ENCODE measurements at places on chromosomes 2 and 18.
A peak's percentile ranks its signal among the peaks of the same experiment; 100 is the strongest.

DNA sequence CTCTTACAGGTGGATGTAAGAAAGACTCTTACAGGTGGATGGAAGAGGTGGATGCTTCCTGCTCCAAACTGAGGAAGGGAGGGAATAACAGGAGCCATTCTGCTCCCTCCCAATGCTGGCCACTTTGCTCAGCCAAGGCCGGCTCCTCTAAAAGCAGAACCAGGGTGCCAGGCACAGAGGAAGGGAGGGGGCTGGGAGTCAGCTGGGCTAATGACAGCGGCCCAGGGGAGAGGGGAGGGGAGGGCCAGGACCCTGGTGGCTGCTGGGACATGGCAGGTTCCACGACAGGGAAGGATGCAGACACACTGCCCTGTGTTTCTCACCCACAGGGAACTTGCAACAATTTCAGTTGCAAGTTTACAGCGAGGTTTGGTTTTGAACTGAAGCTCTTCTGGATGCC, 173.4 kb downstream of the ANAPC1 start:
- no peak for DNase-seq

DNA sequence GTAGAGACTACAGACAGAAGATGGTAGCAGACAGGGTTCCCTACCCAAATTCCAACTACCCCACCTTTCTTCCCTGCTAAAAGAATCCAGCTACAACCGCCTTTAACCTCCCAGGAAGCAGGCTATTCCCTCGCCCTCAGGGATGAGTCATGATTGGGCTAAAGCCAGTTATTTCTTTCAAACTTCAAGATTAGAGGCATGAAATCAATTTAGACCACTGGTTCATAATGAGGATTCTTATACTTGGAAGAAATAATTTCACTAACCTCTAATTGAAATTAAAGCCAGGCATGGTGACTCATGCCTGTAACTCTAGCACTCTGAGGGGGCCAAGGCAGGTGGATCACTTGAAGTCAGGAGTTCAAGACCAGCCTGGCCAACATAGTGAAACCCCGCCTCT, 20.0 kb downstream of the TRIP12 start:
- no peak for DNase-seq

DNA sequence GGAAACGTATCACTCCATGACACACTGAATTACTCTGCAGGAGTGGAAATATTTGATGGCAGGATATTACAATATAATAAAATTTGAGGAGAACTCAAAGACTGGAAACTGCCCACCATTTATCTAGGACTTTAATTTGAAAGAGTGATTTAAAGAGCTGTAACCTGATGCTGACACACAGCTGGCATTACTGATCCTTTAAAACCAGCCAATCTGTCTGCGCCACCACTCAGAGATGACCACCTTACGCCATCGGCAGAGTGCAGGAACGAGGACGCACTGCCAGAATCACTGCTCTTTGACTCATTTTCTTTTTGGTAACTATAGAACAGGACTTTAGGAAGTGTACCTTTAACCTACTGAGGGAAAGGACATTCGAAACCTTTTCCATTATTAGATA, 114.1 kb downstream of the EPB41L3 start:
- DNase-seq = no peak

- no peak for DNase-seq
Observed at GRCh38 chr2:109123586-109124201, 5.3 kb upstream of the SH3RF3 start.

DNA sequence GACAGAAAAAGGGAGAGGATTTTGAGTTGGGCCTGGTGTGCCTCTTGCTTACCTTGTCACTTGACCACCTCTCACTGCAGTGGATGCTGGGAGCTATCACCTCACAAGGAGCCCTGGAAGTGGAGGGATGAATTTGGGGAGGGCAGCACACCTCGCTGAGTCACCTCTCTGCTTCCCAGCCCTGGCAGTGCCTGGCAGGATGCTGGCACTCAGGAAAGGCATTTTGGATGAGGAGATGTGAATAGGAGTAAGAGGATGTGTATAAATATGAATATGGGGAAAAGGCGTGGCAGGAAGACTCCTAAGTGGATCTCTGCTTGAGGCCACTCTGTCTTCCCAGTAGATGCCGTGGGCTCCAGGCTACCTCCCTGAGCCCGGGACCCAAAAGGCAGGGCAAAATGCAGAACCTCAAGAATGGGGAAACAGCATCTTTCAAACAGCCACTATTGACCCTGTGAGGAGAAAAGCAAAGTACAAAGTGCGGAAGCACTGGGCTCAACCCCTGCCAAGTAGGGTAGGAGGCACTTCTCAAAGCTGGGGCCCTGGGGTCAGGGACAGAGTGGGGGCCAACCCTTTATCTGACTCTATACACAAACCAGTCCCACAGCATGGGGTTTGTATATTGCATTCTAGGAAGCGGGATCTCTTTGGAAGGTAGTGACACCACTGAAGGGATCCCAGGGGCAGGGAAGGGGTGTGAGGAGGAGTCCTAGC, 164.5 kb upstream of the GLI2 start:
- DNase-seq = no peak

DNA sequence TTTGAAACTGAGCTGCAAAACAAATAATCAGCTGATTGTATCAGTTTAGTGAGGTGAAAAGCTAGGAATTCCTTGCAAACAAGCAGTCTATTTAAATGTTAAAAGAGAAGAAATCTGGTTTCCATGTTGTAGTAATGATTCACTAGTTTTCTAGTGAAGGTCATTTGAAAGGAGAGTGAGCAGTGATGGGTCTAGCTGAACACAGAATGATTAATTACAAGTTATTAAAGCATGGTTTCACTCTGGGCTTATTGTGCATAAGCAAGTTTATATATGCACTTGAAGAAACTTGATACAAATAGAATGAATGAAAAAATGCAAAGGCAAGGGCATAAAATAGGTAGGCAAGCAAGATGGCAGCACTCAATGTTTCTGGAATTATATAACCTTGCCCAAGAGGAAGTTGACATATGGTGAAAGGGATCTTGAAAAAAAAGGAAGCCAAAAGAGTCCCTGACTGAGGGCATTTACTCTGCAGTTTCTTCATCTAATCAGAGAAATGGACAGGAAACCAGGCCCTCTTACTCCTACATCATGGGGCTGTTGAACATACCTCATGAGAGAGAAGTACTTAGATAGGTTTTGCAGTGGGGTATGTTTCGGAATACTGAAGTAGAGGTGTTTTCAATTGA, 53.2 kb downstream of the PLCL1 start:
- no peak for DNase-seq

DNA sequence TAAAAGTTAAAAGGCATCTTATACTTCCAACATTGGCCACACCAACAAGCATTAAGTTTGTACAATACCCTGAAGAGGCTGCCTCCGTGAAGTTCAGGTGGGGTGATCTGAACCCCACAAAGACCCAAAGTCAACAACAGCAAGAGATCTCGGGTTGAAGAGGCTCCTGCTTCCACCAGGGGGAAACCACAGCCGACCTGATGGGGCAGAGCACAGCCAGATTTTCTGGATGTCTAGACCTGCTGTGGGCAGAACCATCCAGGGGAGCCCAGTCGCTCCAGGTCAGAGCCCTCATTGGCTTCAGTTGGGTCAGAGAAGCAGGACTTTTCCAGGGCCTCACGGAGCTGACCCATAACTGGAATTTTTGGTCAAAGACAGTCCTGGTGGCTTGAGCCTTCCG, 66.5 kb upstream of the ACKR3 start:
- peak; percentile 8 for DNase-seq

- DNase-seq = no peak
Observed at GRCh38 chr2:233242231-233242927, 9.1 kb upstream of the ATG16L1 start.

DNA sequence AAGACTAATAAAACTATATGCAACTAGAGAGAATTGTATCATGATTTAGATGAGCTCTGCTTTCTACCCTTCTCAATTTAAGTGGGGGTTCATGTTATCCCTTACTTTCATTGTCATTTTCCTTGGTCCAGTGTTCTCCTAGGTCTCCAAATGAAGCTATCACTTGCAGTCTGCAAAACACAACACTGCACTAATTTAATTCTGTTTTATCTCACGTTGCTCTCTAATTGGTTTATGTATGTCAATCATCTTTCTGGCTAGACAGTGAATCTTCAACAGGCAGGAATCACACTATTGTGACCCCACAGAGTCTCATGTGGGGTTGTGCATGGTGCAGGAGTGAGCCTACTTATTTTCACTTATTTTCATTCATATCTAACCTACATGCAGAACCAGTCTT, 348.3 kb upstream of the SYT4 start:
- DNase-seq = no peak

GRCh38 chr2:226720948-226721347, 78.7 kb downstream of the IRS1 start:
- DNase-seq = no peak

DNA sequence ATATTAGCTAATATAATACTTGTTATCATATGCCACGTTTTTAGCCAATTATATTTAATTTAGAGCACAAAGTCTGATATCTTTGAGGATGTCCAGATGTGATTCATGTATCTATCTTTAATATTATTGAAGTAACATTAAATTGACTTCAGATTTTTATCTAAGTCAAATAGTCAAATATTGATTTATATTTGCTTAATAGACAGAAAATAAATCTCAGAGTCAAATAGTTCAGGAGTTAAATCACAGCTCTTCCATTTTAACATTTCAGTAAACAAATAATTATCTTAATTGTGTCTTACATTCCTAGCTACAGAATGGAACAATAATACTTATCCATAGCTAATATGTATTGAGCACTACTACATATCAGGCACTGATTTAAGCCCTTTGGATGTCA, 379.4 kb upstream of the UBE2E3 start:
- DNase-seq = no peak

DNA sequence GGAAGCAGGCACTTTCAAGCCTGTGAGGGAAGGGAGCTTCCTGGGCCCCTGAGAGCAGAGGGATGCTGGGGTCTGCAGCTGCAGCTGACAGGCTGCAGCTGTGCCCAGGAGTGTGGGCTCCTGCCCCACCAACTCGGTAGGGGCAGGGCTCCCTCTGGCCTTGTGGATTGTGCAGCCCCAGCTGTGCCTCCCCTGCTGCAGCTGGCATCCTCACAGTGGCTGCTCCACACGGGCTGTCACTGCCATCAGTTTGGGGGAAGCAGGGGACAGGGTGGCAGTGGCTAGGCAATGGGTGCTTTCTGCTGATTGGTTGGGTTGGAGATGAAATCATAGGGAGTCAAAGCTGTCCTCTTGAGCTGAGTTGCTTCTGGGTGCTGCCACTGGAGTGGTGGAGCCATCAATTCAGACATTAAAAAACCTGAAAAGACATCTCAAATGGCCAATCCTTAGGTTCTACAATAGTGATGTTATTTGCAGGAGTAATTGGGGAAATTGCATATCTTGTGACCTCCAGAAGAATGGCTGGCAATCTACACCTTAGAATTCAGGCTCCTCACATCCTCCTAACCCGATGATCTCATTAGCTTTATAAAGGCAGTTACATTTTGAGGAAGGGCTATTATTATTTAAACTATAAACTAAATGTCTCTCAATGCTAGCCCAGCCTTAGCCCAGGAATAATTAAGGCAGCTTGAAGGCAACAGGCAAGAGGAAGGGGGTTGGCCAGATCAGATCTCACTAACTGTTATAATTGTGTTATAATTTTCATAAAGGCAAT, 41.3 kb downstream of the FAM171B start:
- DNase-seq = no peak

GRCh38 chr2:151886241-151886640, 58.0 kb upstream of the ARL5A start:
- DNase-seq = no peak

GRCh38 chr2:134142341-134142738, 111.5 kb upstream of the MGAT5 start:
- DNase-seq = no peak

- no peak for DNase-seq
Observed at GRCh38 chr2:5332925-5333324, 359.3 kb upstream of the SOX11 start.

GRCh38 chr2:71224935-71225334, 2.0 kb downstream of the PAIP2B start:
- DNase-seq = no peak

- peak; percentile 64 for DNase-seq
Observed at GRCh38 chr2:201257381-201257955, 2.9 kb upstream of the CASP8 start.

DNA sequence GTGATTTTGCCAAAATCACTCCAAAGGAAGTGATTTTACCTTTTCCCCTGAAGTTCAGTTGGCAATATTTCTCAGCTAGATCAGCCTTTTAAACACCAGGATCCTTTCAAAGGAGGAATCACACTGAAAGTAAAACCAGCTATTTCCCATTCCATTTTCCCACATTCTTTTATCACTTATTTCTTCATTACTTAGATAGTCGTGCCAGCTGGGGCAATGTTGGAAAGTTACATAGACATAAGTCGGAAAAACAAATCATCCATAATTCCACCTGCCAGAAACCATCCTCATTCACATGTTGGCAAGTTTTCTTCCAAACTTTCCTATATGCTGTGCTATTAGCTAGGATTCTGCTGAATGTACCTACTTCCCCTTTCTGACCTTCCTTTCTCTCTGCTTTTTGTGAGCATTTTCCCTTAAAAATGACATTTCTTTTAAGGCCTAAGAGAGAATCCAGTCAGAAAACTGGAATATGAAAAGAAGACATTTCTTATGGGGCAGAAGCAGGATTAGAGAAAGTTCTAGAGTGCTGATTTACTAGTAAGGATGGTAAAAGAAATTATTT, 170.0 kb upstream of the STK17B start:
- no peak for DNase-seq

GRCh38 chr2:176745543-176746200, 466.9 kb upstream of the HNRNPA3 start:
- DNase-seq = no peak

- DNase-seq = no peak
Observed at GRCh38 chr2:40227210-40227609, 224.7 kb downstream of the SLC8A1 start.

DNA sequence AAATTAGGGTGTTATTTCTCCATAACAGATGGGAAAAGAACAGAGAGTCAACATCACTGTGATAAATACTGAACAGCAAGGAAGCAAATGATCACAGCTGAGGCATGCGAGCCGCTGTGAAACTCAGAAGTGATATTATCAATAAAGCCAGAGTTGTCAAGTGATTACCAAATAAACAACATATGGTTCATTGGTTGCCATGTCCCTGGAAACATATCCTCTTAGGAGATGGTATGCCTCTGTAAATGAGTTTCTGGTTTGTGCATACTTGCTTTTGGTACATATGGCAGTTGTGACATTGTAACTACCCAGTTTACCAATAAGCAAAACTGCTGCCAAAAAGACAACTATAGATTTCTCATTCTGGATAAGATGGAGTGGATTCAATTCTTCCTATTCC, 23.8 kb downstream of the RAPGEF4 start:
- DNase-seq = no peak

GRCh38 chr2:112152476-112153178, 14.4 kb downstream of the FBLN7 start:
- DNase-seq = no peak

DNA sequence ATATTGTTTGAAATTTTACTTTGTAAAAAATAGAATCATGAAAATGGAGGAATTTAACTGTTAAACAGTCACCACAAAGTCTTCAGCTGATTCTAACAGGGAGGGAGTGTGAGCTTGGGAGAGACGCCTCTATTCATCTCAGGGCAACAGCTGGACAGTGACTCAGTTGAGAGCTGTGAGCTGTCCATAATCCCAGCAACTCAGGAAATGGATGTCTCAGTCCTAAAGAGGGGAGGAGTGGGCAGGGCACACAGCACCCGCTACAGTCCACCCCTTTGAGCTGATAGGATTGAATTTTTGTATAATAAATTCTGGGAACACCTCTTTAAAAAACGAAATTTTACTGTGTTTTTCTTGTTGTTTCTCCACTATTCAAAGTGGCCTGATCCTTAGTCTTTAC, 255.1 kb upstream of the THUMPD2 start:
- no peak for DNase-seq

Measured in CD4-positive, alpha-beta T cell treated with Interleukin-17A for 4 hours (primary cell).